GM10248 (cell line): ENCODE measurements at places on chromosomes 6 and 20.
A peak's percentile ranks its signal among the peaks of the same experiment; 100 is the strongest.

GRCh38 chr6:44738601-44739146 is 351.2 kb downstream of the CDC5L start:
- peak; percentile 32 for DNase-seq

GRCh38 chr6:89313006-89313405 is 2.1 kb downstream of the GABRR2 start:
- DNase-seq: no peak

- DNase-seq: no peak
Observed at GRCh38 chr20:258963-259362, 1.4 kb downstream of the DEFB132 start.

- no peak for DNase-seq
Observed at GRCh38 chr20:33229843-33230242, 6.0 kb upstream of the BPIFA1 start.

DNA sequence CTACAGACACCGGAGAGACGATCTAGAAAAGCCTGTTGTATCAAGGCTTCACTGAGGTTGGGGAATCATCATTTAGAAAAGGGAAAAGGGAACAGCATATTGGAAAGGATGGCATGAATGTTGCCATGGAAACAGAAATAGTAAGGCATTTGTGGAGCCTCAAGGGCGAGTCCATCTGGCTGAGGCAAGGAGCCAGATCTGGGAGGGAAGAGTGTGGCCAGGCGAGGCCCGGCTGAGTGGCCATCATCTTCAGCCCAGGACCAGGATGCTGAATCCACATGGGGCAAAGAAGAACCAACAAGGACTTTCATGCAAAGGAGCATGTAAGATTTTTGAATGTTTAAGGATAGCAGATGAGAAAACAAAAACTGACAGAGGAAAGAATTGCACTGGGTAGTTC is 85.8 kb downstream of the MAP3K5 start:
- no peak for DNase-seq

DNA sequence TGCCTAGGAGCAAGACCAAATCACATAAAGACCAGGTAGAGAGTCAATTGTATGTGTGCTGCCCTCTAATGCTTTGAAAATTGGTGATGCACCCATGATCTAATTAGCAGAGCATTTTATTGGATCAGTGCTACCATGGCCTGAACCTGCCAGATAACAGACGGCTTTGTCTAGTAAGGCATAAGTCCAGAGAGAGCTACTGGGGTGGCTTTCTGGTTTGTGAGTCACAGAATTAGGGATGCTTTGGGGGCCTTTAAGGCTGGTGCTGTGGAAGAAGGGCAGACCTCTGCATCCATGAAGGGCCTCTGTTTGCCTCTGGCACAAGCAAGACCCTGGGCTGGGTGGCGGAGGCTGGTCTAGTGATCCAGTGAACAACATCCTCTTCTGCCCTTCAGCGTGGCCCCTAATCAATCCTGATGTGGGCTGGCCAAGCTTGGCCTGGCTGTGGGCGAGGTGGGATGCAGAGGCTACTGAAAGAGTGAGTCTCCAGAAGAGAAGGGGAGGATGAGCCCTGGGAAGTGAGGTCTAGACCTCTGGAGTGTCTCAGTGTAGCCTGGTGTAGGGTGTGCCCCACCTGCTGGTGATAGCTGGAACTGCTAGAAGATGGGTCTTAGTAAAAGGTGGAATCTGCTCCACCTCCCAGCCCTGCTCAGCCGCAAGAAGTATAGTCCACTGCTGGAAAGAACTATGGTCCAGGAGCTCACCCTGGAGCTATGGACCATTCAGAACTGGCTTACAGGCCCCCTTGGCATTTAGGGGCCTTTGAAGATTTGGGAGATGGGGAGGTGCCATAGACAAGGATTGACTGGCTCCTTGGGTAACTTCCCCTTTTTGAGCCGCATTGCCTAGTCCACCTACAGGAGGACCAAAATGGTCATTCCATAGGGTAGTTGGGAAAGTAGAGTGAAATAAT is 36.7 kb upstream of the AAR2 start:
- DNase-seq: peak; percentile 80

- peak; percentile 69 for DNase-seq
Observed at GRCh38 chr20:33647603-33648395, 14.3 kb upstream of the C20orf144 start.

DNA sequence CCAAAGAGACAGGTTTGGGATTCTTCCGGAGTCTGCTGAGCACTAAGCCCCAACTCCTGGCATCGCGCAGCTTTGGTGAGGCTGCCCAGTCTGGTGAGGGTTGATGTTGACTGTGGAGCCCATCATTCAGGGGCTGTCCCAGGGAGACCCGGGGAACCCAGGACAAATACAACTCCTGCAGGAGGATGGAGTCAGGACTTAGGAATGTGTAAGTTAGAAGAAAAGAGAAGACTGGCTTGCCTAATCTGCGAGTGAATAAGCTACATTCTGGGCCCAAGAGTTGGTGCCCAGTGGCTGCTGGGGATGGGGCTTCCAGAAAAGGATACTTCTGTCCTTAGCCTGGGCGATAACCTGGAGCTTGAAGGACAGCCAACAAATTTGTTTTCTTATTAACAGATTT is 47.9 kb downstream of the STK35 start:
- no peak for DNase-seq

DNA sequence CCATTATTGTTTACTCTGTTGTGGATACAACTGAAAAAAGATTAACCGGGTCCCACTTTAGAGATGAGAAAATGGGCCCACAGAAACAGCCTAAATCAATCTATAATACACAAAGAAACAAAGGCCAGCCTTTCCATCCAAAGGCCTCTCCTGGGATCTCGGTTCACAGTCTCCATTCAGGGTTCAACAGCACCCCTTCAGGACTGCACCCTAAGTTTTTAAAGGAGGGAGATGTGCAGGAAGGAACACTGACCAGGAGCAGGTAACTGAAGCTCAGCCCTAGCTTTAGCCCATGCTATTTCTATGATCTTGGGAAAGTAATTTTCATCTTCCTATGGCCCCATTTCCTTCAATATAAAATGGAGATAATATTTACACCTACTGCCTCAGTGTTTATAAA is 147.7 kb downstream of the BTBD9 start:
- DNase-seq: no peak

DNA sequence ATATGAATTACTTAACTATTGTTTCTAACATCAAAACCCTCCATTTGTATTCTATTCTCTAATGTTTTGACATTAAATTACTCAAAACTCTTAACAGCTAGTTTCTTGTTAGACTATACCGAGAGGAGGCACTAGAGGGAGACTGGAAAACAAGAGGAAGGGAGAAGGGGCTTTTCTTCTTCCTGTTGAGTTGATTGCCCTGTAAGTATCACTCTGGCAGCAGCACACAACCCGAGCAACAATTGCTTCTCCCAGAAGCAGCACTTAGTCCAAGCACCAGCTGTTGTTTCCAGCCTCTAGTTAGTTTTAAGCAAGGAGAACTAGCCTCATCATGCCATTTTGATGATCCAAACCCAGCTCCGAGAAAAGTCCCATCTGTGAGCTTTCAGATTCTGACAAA is 603.8 kb downstream of the PRKN start:
- DNase-seq: no peak

DNA sequence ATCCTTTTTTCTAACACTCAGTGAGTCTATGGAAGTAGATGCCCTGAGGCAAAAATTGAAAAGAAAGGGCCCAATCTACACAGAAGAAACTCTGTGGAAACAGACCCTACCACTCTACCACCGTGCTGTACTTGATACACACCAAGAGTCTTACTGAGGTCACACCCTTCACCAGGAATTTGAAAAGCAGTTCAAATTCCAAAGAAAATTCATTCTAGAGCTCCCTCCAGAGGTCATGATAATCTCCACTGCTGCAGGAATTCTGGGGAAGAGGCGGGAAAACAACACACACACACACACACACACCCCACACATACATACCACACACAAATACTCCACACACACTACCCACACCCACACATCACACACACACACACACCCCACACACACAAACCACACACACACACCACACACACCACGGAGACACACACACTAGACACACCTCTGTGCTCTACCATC is 336.8 kb downstream of the HDGFL1 start:
- no peak for DNase-seq

- peak; percentile 66 for DNase-seq
Observed at GRCh38 chr20:3238616-3239025, 369 bp downstream of the SLC4A11 start.
